ENCODE measurements at places on chromosomes 1 and 21.
A peak's percentile ranks its signal among the peaks of the same experiment; 100 is the strongest.

- DNase-seq: no peak
These were observed 78.9 kb upstream of the JAK1 start for GRCh38 chr1:65045022-65045817.

GRCh38 chr21:33943293-33943692 lies 27.7 kb upstream of the ATP5PO start:
- DNase-seq: no peak

- DNase-seq: no peak
These were observed 121.8 kb downstream of the OSBPL9 start for GRCh38 chr1:51738681-51739080.

- peak; percentile 61 for DNase-seq
These were observed 37.7 kb upstream of the ATG4C start for GRCh38 chr1:62746086-62746808.

- DNase-seq: no peak
These were observed 847.8 kb downstream of the MRPL39 start for GRCh38 chr21:24759348-24760075.

DNA sequence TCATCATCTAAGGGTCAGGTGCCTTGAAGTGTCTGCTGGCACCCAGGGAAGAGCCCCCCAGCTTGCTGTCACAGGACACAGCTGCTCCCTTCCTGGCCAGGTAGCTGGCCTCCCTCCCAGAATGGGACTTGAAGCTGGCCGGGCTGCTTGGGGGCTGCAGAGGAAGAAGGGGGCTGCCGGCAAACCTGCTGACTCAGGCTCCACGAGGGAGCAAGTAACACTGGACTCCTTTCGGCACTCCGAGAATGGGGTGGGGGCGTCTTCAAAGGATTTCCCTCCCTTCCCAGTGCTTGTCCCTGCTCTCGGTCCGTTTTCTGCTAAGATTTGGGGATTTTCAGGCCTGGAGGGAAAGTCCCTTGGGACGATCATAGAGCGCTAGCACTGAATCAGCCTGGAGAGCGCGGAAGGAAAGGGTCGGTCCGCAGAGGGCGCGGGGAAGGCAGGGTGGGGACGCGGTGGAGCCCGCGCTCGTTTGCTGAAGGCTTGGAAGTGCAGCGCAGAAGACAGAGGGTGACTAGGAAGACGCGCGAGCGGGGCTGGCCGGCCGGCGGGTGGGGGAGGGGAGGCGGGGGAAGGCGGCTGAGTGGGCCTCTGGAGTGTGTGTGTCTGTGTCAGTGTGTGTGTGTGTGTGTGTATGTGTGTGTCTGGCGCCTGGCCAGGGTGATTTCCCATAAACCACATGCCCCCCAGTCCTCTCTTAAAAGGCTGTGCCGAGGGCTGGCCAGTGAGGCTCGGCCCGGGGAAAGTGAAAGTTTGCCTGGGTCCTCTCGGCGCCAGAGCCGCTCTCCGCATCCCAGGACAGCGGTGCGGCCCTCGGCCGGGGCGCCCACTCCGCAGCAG lies at the start of gene CSF1:
Gene CSF1 (plus strand): TSS at position 727 of the 840 bp plus-strand sequence. CDS start 175 bp downstream, outside the sequence.
- DNase-seq: peak; percentile 77

DNA sequence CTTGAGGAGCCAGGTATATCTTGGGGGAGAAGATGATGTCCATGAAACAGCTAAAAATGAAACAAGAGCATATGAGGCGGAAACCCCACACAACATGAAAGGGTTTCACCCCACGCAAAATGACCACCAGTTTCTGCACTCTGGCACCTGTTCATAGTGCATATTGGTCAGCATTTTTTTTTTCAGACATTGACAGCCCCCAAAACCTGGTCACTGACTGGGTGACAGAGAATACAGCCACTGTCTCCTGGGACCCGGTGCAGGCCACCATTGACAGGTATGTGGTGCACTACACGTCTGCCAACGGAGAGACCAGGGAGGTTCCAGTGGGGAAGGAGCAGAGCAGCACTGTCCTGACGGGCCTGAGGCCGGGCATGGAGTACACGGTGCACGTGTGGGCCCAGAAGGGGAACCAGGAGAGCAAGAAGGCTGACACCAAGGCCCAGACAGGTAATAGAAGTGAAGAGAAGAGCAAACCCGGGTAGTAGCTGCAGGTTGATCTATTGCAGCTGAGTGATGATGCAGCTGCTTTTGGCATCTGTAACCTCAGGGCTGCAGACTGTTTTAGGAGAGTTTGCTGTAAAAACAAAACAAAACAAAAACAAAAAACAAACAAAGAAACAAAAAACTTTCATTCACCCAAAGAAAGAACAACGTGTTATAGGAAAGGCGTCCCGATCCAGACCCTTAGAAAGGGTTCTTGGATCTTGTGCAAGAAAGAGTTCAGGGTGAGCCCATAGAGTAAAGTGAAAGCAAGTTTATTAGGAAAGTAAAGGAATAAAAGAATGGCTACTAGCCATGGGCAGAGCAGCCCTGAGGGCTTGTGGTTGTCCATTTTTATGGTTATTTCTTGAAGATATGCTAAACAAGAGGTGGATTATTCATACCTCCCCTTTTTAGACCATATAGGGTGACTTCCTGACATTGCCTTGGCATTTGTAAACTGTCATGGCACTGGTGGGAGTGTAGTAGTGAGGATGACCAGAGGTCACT lies 51.0 kb downstream of the TNN start:
- DNase-seq: no peak

DNA sequence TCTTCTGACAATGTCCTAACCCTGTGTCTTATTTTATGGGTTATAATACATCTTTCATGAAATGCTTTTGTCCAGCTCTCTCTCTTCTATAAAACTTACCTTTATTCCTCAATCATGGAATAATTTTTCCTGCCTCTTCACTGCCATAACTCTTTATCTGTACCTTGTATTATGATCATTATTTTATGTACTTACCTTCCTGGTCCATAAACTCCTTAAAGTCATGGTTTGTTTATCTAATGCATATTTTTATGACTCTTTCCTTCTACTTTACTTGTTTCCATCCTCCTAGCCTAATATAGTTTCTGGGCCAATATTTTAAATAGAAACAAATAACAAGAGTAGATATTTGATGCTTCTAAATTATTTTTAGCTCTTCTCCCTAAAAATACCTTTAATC lies 65.8 kb upstream of the BMP8A start:
- no peak for DNase-seq

GRCh38 chr1:246448373-246448772 lies 58.7 kb downstream of the SMYD3 start:
- no peak for DNase-seq

GRCh38 chr1:167083066-167083665 lies 7.0 kb downstream of the GPA33 start:
- no peak for DNase-seq

DNA sequence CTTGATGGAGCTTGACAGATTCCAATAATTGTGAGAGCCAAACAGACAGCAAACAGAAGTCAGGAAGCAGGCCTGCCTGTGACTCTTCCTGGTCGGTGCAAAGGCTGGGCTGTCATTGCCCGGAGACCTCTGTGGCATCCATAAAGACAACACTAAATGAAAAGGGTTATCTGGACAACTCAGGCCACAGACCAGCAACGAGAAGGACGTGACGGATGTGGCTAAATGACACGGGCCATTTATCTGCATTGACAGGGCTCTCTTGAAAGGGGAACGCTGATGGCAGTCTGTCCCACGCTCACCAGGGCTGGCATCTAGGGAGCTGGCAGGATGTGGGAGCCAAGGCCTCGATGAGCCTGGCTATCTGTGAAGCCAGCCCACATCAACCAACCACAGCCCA lies 35.0 kb downstream of the HMGB4 start:
- DNase-seq: no peak

DNA sequence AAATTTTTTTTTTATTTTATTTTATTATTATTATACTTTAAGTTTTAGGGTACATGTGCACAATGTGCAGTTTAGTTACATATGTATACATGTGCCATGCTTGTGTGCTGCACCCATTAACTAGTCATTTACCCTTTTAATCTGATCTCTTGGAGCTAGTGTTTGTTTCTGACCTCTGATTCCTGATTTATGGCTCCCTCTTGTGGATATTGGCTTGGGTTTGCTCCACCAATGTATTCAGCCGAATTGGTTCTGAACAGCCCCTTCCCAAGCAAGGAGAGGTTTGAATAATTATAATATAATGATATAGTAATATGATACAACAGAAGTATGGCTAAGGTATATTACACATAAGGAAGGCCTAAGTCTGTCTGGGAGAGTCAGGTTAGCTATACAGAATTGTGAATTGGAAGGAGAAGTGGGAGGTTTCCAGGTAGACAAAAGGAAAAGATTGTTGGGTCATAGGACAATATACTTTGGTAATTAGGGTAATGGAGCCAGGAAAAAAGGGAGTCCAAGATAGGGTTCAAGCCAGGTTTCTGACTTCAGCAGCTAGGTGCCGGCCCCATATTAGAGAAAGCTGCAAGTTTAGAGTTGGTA lies 53.1 kb upstream of the HMCN1 start:
- peak; percentile 64 for DNase-seq

- DNase-seq: no peak
These were observed 593.2 kb downstream of the LRRIQ3 start for GRCh38 chr1:73604739-73605138.

- DNase-seq: peak; percentile 9
These were observed 41.4 kb upstream of the LMX1A start for GRCh38 chr1:165397944-165398343.

GRCh38 chr1:83512373-83513193 lies 486.3 kb downstream of the TTLL7 start:
- DNase-seq: no peak

GRCh38 chr1:29330856-29331255 lies 94.5 kb downstream of the PTPRU start:
- no peak for DNase-seq

- no peak for DNase-seq
These were observed 112.0 kb downstream of the LRRC40 start for GRCh38 chr1:70093250-70093975.

DNA sequence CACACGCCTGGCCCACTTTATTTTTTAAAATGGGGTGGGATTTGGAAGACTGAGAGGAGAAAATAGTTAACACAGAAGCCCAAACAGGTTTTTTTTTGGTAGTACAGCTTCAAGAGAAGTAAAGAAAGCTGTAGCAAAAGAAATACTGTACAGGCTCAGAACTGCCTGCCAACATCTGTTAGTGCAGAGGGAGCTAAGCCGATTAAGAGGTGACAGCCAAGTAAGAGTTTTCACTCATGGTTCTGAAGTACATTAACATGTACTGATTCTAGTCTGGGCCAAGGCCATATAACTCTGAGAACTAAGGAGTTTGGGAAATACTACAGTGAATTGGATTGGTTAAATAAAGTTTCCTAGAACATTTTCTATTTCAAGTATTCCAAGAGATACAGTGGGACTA lies 51.6 kb downstream of the EIF2B3 start:
- no peak for DNase-seq

DNA sequence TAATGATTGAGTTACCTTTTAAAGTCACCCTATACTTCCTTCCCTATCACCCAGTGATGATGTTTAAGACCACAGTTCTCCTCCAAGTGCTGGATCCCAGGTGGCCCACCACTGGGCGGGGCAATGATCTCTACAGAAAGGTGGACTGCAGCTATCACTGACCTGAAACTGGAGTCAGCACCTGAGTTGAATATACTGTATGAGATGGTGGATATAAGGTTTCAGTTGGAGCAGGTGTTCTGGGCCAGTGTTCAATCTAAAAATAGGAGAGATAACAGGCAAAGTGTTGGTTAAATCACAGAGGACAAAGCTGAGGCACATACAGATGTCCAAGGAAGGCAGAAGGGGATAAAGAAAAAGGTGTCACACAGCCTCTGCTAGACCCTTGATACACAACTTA lies 96.6 kb downstream of the SIPA1L2 start:
- DNase-seq: no peak

DNA sequence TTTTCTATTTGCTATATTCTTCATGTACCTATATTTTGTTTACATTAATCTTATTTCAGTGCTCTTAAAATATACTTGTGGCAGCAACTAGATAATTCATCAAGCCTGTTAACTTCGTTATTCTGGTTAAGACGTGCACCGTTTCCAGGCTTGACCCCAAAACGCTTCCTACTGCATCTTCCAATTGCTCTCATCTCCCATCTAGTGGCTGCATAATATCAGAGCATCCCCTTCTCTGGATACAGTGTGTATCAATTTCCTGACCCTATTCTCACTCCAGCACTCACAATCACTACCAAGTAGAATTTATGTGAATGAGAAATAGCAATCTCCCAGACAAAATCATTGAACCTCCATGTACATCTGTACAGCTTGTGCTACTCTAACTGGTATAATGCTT lies 1280.3 kb upstream of the B3GALT2 start:
- no peak for DNase-seq

- DNase-seq: no peak
These were observed 113.1 kb downstream of the TIAM1 start for GRCh38 chr21:31230937-31231336.

DNA sequence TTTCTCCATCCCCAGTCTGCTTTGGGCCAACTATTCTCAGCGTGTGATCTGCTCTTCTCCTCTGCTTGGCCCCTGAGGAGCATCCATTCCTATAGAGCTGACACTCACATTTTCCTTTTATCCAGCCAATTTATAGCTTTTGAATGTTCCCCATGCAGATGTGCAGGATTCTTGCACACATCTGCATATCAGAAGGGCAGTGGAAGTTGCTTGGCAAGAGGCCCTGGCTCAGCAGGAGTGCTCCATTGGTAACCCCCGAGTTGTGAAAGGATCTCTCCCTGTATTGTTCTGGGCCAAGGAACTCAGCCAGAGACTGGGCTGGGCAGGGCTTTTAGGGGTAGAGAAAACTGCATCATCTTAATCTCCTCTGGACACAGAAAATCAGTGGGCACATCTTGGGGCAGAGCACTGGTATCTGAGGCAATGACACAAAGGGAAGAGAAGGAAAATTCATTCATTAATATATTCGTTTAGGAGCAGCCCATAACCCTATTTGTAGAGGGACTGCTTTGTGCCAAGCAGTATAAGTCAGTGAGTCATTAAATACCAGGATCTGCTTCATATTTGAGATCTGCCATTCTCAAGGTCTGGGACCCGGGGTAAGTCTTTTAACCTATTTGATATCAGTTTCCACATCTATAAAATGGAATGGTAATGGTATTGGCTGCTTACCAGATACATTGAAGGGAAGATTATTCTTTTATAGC lies 31.0 kb upstream of the BEND5 start:
- DNase-seq: no peak

- DNase-seq: no peak
These were observed 6.3 kb downstream of the LEFTY2 start for GRCh38 chr1:225934711-225935110.

DNA sequence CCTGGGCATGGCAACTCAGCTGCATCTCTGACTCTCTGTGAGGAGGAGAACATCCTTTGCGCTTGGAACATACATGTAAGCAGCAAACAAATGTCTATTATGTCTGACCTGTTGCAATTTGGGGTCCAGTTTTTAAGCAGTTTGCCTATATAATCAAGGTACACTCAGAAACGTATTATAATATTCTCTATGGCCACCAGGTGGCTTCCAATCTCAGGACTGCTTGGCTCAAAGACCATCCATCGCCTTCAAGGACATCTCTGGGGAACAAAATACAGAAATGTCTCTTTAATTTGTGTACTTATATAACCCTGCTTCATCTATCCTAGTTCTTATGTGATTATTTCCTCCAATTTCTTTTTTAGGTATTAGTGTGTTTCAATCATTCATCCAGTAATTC lies 227.2 kb downstream of the OLFM3 start:
- DNase-seq: peak; percentile 15

All from KBM-7 (cell line).